ENCODE measurements at places on chromosomes 1 and 21.

- peak; percentile 37 for DNase-seq
Measured at GRCh38 chr21:44304877-44305293, 5.0 kb downstream of the PFKL start.

- DNase-seq, result no peak
Measured at GRCh38 chr1:235821361-235821981, 45.2 kb downstream of the LYST start.

DNA sequence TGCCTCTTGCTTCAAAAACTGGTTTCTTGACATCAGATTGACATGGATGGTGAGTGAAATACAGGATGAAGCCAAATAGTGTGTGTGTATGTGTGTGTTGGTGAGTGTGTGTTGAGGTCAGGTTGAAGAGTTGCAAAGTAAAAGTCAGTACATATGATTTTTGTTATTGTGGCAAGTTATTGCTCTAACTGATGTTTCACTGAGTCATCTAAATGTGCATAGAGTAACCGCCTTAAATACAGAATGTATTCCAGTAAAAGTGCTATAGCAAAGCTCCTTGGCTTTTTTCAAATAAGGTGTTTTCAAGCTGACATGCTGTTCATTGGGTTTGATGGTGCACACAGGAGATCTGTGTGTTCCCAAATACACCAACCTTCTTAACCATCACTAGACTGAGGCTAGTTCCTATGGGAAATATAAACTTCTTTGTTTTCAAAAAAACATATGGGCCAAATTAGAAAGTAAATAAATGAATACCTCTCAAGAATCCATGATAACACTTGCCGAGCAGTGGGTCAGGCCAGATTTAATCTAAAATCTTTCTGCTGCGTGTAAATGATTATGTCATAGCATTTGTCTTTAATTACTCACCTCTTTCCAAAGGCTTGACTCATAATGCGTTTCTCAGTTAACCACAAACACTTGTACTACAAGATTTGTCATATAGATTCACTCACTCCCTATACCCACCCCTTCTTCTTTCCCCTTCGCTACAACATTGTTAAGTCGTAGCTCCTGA lies 151.1 kb downstream of the LYPLAL1 start:
- DNase-seq, result no peak

GRCh38 chr1:151146072-151146411 lies 389 bp downstream of the SEMA6C start:
- no peak for DNase-seq

DNA sequence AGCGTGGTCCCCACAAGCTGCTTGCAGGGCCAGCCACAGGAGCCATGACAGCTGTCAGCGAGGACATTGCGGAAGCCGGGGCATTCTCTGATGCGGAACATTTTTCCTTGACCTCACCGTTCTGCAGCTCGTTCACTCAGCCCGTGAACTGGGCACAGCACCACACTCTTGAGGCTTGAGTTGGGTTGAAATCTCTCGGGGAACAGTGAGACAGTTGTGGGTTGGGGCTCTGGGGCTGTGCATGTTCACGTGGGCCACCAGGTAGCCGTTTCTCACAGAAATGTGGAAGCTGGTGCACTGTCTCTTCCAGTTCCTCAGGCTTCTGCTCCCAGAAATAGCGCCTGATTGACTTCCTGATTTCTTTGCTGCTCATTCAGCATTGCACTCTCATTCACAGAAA lies 69.8 kb downstream of the SPSB1 start:
- no peak for DNase-seq

DNA sequence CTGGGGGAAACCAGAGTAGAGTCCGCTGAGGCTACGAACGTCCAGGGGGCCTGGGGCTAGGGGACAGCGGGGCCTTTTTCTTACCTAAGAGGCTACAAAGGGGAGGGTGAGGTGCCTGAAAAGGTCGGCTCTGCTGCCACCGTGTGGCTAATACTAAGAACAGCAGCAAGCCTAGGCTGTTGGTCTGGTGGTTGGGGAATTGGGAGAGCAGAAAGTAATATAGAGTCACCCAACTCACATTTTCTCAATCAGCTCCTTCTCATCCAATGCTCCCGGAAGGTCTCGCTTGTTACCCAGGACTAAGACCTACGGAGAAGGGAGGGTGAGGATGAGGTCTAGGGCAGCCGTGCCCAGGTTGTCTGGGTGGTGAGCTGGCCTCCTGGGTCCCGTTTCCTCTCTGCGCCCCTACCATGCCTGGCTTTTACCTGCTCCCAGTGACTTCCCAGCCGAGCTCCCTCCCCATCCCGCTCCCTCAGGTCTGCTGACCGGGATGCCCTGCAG lies 9.3 kb downstream of the ARL8A start:
- DNase-seq, result peak; percentile 44

DNA sequence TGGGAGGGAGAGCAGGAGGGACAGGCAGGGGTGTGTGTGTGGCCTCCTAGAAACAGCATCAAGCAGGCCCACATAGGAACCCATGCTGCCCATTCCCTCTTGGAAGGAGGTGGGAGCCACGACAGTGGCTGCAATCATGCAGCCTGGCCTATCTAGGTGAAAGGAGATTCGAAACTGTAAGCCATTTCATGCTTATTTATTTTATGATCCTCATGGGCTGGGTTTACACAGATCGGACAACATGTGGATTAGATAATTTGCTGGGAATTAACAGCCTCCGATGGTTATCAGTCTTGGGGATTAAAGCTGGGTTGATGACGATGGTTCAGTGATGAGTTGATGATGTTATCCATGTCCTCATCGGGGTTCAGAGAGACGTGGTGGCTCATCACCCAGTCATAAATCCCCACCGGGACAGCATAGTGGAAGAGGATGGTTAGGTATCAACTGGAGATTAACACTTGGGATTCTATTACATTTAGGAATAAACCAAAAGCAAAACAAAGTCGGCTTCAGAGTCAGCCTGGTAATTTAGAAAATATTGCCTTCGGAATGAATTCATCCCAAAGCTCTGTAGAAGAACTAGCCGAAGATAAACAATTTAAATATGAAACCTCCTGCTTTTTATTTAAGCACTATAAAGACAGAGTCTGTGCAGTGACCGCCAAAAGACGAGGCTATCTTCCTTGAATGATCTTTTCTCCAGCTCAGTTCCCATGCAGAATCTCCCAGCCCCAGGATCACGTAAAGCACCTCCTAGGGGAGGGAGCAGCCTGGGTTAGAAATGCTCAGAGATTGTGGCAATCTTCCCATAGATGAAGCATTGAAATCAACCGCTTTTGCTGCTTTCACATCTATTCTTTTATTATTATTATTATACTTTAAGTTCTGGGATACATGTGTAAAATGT lies 252.8 kb downstream of the FOXD2 start:
- DNase-seq, result no peak

GRCh38 chr1:14149431-14149830 lies 449.1 kb upstream of the KAZN start:
- no peak for DNase-seq

DNA sequence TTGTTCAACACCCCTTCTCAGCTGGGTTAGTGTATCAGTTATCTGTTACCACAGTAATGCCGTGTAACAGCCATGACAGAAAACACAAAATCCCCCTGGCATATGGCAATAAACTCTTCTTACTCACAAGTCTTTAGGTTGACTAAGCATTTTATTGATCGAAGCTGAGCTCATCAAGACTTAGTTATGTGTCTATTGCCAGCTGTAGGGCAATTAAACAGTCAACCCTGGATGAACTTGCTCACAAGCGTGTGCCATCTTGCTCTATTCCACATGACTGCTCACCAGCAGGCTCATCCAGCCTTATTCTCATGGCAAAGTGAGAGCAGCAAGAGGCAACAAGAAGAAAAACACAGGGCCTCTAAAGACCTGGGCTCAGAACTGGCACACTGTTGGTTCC lies 333.8 kb upstream of the PTBP2 start:
- no peak for DNase-seq

DNA sequence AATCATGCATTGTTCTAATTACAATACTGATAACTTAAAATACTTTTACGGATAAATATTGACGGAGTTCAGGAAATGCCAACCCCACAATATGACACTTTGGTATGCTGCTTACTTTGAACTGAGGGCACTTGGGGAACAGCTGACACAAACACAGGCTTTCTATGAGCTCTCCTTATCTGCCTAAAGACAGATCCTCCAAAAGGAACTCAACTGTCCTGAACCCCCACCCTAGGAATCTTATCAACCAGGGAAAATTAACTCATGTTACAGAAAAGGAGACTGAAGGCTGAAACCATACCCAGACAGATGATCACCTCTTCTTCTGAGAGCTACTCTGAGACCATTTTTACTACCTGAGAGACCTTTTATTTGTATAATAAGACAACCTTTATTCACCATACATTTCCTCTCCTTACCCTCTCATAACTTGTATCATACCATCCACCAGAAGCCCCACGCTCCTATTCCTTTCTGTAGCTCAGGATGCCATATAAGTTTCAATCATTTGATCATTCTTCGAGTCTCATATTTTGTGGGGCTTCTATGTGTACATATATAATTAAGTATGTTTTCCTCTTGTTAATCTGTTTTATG lies 239.5 kb downstream of the FAF1 start:
- no peak for DNase-seq

- DNase-seq, result no peak
Measured at GRCh38 chr21:25462517-25462971, 144.7 kb downstream of the MRPL39 start.

- peak; percentile 73 for DNase-seq
Measured at GRCh38 chr1:161726473-161727255, 5.3 kb downstream of the FCRLB start.

DNA sequence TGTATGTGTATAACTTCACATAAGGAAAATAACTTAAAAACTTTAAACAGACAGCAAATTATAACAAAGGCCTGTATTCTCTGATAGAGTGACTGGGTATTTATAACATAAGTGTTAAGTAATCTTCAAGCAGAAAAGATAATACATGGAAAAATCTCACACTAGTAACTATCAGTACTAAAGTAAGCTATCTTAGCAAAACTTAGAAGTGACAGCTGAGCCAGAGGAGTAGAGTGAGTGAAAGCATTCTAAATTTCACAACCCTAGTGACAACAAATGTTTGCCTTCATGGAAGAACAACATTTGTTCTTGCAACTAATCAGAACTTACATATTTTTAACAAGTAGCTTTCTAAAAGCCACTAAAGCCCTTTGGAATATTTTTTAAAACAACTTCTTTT lies 74.5 kb upstream of the B3GALT2 start:
- DNase-seq, result no peak

- no peak for DNase-seq
Measured at GRCh38 chr1:59978511-59978910, 51.9 kb upstream of the CYP2J2 start.

GRCh38 chr1:217907504-217907903 lies 276.4 kb downstream of the SPATA17 start:
- DNase-seq, result no peak

DNA sequence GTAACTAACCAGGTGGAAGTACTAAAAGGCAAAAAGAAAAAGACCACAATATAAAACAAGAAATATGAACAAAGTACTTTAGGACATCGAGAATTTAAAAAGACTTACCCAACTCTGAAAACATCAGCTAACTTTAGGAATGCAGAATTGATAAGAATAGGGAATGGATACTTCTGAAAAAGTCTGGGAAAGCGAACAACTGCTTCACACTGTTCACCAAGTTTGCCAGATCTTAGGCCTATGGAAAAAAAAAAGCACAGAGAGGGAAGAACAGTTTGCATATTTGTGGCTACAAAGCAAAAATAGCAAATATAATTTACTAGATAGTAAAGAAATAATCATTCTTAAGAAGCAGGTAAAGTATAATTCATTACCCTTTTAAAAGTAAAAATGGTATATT lies 14.4 kb downstream of the INTS7 start:
- no peak for DNase-seq

- DNase-seq, result no peak
Measured at GRCh38 chr1:107477233-107477632, 336.4 kb downstream of the NTNG1 start.

- DNase-seq, result no peak
Measured at GRCh38 chr1:44777969-44778635, 2.8 kb downstream of the RPS8 start.
